ENCODE measurements at places on chromosomes 1 and 21. TPM values are rescaled to one million over a fixed set of nuclear protein-coding genes. Genes with fewer than 3 reads are reported as not detected.
A peak's percentile ranks its signal among the peaks of the same experiment; 100 is the strongest.

DNA sequence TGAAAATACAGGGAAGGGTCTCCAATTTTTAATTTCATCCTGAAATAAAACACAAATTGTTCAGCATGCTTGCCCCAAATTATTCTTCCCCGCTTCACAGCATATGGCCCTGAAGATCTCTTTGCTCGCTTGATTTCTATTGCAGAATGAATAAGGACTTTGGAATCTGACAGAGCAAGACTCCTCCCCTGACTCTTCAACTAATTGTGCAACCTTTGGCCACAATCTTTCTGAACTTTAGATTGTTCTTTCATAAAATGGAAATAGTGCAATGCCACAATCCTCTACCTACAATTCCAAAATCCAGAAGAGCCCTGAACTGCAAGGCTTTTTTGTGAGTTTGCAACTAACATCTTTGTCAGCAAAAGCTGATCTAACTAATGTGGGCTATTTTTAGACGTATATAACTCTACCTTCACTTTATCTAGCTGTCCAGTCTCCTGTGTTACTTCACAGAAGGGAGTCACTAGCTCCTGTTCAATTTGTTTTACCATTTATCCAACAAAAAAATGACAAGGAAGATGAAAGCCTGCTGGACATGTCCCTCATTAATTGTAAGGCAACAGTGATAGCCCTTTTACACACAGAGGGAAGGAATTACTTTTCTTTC is 13.4 kb downstream of the RNASEL start:
- H3K27me3 ChIP-seq = no peaks in the 10 kb centered on the region
- H3K36me3 ChIP-seq = peaks cover under 1% of the 10 kb centered on the region
- H3K4me3 ChIP-seq = no peak overlapping the region
- no peaks in the 10 kb centered on the region for H3K4me1 ChIP-seq
- H3K27ac ChIP-seq = no peak overlapping the region
- DNase-seq = no peak

DNA sequence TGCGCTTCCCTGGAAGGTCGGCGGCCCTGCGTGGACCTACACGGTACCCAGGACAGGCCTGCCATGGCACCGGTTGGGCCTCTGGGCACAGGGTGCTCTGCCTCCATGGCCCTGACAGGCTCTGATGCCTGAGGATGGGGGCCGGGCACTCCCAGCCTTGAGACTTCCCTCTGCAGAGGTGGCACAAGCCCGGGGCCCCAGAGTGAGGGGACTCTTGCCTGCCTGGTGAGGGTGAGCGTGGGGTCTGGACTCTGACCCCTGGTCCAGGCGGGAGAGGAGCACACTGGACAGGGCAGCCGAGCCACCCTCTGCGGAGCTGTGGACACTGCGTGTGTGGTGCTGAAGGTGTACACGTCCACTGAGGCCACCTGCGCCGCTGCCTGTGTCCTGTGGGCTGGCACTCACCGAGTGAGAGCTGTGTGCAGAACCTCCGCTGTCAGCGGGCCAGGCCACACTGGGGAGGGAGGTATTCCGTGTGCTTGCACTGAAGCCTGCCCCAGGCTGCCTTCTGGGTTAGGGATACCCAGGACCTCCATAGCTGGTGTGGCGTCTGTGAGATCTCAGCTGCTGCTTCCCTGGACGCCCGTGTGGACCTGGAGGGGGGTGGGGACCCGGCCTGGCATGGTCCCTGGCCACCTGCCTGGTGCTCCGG is 10.4 kb downstream of the SKI start:
- no peak overlapping the region for H3K4me3 ChIP-seq
- H3K4me1 ChIP-seq = peaks cover 99% of the 10 kb centered on the region
- H3K27ac ChIP-seq = peak overlapping the region; percentile 67
- DNase-seq = no peak
- H3K27me3 ChIP-seq = no peaks in the 10 kb centered on the region

The FCRLA gene
- total RNA-seq = not detected

DNA sequence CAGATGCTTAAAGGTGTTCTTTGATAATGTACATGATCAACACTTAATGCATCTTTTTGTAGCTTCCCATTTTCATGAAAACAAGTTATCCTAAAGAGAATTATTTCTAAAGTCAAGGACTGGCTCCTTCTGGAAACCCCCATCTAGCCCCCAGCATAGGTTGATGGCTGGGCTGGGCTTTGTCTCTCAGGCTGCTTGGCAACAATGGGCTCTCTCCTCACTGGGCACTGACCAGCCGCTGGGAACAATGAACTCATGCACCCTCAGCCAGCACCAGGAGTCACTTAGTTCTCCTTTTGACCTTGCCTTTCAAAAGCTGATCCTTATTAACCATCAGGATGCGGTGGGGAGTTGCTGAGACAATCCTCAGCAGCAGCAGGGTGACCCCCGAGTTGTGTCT is 293.0 kb upstream of the PLXNA2 start:
- H3K4me1 ChIP-seq = peaks cover 7% of the 10 kb centered on the region
- H3K27me3 ChIP-seq = no peaks in the 10 kb centered on the region
- DNase-seq = no peak
- H3K4me3 ChIP-seq = no peak overlapping the region

DNA sequence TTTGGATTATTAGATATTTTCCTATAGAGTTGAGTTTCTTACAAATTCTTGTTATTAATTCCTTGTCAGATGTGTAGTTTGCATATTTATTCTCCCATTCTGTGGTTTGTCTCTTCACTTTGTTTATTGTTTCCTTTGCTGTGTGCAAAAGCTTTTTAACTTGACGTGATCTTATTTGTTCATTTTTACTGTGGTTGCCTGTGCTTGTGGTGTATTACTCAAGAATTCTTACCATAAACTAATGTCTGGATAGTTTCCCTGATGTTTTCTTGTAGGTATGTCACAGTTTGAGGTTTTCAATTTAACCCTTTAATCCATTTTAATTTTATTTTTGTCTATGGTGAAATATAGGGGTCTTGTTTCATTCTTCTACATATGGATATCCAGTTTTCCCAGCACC is 72.1 kb upstream of the LHX8 start:
- DNase-seq = no peak
- no peak overlapping the region for H3K27ac ChIP-seq
- no peaks in the 10 kb centered on the region for H3K36me3 ChIP-seq
- no peaks in the 10 kb centered on the region for H3K4me1 ChIP-seq

- H3K4me3 ChIP-seq = no peak overlapping the region
- no peaks in the 10 kb centered on the region for H3K4me1 ChIP-seq
- no peak overlapping the region for H3K27ac ChIP-seq
- no peaks in the 10 kb centered on the region for H3K27me3 ChIP-seq
Measured at GRCh38 chr1:209633335-209633997, 18.8 kb downstream of the LAMB3 start.

The RGS8 gene
- total RNA-seq = 0.54 TPM

The FCER1G gene
- 14.4 TPM for total RNA-seq

GRCh38 chr1:206705726-206706297 is 21.1 kb downstream of the MAPKAPK2 start:
- peak; percentile 69 for DNase-seq
- H3K27ac ChIP-seq = peak overlapping the region; percentile 80
- peaks cover 96% of the 10 kb centered on the region for H3K4me1 ChIP-seq
- no peaks in the 10 kb centered on the region for H3K36me3 ChIP-seq

The PM20D1 gene
- not detected for total RNA-seq

- no peak for DNase-seq
- H3K36me3 ChIP-seq = no peaks in the 10 kb centered on the region
- no peaks in the 10 kb centered on the region for H3K27me3 ChIP-seq
- peaks cover 25% of the 10 kb centered on the region for H3K4me1 ChIP-seq
Measured at GRCh38 chr1:59436637-59437036, 139.7 kb downstream of the FGGY start.

DNA sequence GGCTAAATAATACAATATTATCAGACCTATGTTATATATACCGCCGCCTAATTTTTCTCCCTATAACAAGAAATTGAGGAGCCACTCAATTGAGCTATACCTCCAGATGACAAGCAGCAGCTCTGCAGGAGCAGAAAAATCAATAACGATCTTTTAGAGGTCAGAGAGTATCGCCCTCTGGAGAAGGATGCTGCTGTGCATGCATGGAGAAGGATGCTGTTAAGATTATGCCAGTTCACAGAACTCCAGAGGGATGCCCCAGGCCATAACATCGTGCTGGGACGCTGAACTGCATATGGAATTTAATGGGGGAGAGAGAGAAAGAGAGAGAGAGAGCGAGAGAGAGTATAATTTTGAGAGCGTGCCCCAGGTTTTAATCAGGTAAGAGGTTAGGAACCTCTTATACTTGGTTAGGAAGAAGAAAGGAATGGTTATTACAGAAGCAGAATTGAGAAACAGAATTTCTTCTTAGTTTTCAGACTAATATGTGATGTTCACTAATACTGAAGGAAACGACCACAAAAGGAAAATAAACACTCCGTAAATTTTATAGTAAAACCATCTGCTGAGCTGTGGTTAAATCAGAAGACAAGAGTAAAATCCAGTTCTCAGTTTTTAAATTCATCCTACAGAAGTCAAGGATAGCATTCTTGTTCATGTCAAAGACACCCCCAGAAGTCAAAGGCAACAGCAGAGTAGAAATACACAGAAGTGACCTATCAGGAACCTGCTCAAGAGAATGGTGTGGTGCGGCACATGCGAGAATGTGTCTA is 111.1 kb downstream of the SMYD2 start:
- no peaks in the 10 kb centered on the region for H3K27me3 ChIP-seq
- no peak overlapping the region for H3K27ac ChIP-seq
- peaks cover 15% of the 10 kb centered on the region for H3K36me3 ChIP-seq
- DNase-seq = no peak
- no peaks in the 10 kb centered on the region for H3K4me1 ChIP-seq
- no peak overlapping the region for H3K4me3 ChIP-seq

The VHLL gene
- total RNA-seq = not detected

GRCh38 chr1:16126160-16126559 is 29.7 kb downstream of the EPHA2 start:
- DNase-seq = no peak
- H3K4me1 ChIP-seq = no peaks in the 10 kb centered on the region
- H3K27ac ChIP-seq = no peak overlapping the region
- no peak overlapping the region for H3K4me3 ChIP-seq

The FCRL5 gene
- total RNA-seq = not detected

GRCh38 chr1:81458186-81458585 is 342.5 kb upstream of the ADGRL2 start:
- H3K4me1 ChIP-seq = no peaks in the 10 kb centered on the region
- H3K27ac ChIP-seq = no peak overlapping the region
- no peak for DNase-seq
- H3K27me3 ChIP-seq = no peaks in the 10 kb centered on the region

The RGSL1 gene
- not detected for total RNA-seq

DNA sequence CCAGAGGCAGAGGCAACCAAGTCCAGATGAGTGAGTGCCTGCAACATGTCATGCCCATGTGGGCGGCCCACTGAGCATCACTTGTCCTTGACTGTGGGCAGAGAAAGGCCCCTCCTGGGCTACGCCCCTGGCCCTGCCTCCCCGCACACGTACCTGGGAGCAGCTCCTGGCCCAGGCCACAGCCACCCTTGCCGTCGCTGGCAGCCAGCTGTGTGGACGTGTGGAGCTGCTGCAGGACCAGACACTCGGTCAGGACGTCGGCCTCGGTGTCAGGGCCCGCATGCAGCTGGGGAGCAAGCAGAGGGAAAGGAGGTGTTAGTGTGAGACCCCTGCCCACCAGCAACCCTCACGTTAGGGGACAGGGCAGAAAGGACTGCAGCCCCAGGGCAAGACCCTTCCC is 61.3 kb downstream of the DMRTB1 start:
- H3K4me3 ChIP-seq = no peak overlapping the region
- H3K4me1 ChIP-seq = no peaks in the 10 kb centered on the region
- no peak for DNase-seq
- H3K36me3 ChIP-seq = no peaks in the 10 kb centered on the region
- no peak overlapping the region for H3K27ac ChIP-seq

DNA sequence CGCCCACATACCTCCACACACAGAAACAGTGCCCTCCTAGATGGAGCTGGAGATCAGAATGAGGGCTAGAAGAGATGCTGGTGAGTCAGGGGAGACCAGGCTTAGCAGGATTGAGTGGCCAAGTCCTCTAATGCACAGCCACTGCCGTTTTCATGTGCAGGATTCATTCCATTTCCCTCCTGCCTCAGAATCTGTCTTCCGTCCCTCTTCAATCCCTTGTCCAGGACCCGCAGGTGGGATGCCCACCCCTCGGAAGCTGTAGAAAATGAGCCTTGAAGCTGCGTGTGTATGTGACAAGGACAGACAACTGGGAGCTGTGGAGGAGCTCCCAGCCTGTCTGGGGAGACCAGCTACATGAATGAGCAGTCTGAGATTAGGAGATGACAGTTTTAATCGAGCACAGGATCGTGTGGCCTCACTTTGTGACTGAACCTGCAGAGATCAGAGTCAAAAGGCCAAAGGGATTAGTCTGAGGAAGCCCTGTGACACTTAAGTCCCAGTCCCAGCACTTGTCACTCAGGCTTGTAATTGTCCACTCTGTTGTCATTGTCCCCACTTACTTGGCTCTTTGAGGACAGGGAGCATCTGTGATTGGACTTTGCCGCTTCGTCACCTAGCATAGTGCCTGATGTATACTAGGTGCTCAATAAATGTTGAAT is 22.0 kb downstream of the LGR6 start:
- peaks cover 4% of the 10 kb centered on the region for H3K4me1 ChIP-seq
- no peak for DNase-seq
- H3K36me3 ChIP-seq = no peaks in the 10 kb centered on the region

- no peaks in the 10 kb centered on the region for H3K36me3 ChIP-seq
- no peak for DNase-seq
- H3K4me3 ChIP-seq = no peak overlapping the region
Measured at GRCh38 chr1:177741476-177741875, 228.4 kb downstream of the SEC16B start.

The ADCY10 gene
- total RNA-seq = 0.14 TPM

DNA sequence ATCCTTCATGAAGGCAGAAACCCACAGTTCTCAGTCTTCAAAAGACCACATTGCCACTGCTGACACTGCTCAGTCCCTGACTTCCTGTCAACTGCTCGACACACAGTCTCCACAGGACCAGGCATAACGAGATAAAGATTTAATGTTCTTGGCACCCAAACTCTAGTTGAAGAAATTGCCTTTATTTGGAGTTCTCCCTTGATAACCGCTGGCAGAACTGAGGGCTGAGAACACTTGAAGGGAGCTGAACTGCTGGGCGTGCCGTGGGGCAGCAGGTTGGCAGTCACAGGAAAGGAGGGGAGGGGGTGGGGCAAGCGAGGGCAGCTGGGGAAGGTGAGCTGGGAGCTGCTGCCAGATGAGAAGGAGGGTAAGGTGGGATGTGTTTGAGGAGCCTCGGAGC is 15.9 kb downstream of the HENMT1 start:
- H3K4me3 ChIP-seq = no peak overlapping the region
- no peaks in the 10 kb centered on the region for H3K4me1 ChIP-seq
- no peaks in the 10 kb centered on the region for H3K36me3 ChIP-seq
- DNase-seq = no peak
- H3K27me3 ChIP-seq = no peaks in the 10 kb centered on the region

The OLIG2 gene
- total RNA-seq = not detected

The USH2A gene
- total RNA-seq = not detected

DNA sequence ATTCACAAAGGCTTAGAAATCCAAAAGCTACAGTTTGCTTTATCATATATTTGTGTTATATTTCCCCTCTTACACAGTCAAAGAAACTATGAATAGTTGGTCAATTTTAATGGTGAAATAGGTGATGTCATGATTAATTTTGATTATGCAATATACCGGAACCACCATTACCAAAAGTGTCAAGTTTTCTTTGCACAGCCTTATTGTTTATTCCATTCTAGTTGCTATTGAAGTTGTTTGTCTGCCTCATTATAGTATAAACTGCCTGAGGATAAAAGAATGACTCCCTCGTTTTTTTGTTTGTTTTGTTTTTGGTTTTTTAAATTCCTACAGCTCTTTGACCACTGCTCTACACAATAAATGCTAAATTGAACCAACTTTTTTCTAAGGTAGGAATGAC is 690.6 kb upstream of the ZP4 start:
- no peaks in the 10 kb centered on the region for H3K4me1 ChIP-seq
- DNase-seq = no peak
- no peaks in the 10 kb centered on the region for H3K27me3 ChIP-seq
- no peaks in the 10 kb centered on the region for H3K36me3 ChIP-seq
- no peak overlapping the region for H3K4me3 ChIP-seq
